ENCODE measurements at places on chromosomes 6 and 20.

DNA sequence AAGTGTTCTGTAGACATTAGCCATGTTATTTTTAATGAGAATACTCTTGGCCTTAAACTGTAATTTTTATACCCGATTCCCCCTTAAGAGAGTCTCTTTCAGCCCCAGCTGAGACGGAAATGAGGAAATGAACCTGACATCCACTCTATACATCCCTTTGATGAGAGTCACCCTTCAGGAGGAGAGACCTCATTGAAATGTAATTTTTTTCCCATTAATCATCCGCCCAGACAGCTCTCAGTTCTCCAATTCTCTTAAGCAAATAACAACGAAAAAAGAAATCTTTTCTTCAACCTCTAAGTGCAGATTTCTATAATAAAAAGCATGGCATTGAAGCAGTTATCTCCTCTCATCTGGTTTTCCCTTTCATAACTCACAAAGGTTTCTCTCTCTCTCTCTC, 243.8 kb upstream of the PMEPA1 start:
- DNase-seq: no peak

- peak; percentile 56 for DNase-seq
Measured at GRCh38 chr6:127515234-127515793, 3.8 kb downstream of the MTCL3 start.

DNA sequence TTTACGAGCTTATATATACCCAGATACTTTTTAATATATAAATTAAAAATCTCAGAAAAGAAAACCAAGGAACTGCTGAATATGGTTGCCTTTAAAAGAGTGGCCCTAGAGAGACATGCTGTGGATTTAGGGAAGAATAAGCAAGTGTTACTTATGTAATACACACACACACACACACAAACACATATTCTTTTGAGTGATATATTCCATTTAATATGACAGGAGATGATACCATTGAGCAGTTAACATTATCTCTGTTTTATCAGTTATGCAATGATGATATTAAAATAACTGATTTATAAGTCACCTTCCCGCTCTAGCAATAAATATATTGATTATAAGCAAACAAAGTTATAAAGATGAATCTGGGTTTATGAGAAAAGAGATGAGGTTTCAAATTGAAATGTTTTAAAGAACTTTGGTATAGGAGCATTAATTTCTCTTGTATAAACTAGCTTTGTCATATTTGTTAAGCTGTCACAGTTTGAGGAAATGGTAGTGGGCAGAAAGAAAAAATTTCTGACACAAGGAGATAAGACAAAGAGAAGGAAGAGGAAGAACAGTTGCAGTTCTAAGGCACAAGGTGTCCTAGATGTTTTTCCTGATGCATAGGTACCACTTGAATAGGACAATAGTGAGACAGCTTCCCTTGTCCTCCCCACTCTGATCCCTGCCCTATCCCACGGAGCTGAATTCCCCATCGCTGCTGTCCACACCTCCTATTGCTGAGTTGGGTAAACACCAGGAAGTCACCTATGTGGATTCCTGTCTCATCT, 26.4 kb downstream of the GPX5 start:
- DNase-seq: no peak

DNA sequence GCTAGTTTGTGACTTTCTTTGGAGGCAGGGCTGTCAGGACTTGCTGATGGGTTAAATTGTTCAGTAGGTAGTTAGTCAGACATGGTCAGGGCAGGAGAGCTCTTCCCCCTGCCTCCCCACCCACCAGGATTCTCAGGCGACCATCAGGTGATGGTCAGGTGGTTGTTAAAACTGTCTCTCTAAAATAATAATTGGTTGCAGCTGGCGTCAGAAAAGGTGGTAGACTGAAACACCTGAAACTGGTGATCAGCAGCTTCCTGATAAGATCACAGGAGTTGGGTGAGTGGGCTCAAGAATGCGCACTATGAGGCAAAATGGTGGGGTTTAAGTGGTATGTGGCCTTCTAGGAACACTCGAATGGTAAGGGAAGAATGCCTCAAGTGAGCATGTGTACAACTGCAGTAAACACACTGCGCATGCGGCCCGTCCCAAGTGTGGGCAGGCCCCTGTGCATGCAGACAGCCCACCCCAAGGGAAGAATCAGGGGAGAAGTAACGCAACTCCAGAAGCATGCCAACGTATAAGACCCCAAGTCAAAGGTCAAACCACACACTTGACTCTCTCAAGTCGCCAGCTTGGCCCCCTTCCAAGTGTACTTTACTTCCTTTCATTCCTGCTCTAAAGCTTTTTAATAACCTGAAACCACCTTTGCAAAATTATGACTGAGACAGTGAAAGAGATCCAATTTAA, 7.9 kb upstream of the BLCAP start:
- DNase-seq: no peak

- DNase-seq: no peak
Measured at GRCh38 chr6:38143191-38144150, 323.9 kb downstream of the ZFAND3 start.

DNA sequence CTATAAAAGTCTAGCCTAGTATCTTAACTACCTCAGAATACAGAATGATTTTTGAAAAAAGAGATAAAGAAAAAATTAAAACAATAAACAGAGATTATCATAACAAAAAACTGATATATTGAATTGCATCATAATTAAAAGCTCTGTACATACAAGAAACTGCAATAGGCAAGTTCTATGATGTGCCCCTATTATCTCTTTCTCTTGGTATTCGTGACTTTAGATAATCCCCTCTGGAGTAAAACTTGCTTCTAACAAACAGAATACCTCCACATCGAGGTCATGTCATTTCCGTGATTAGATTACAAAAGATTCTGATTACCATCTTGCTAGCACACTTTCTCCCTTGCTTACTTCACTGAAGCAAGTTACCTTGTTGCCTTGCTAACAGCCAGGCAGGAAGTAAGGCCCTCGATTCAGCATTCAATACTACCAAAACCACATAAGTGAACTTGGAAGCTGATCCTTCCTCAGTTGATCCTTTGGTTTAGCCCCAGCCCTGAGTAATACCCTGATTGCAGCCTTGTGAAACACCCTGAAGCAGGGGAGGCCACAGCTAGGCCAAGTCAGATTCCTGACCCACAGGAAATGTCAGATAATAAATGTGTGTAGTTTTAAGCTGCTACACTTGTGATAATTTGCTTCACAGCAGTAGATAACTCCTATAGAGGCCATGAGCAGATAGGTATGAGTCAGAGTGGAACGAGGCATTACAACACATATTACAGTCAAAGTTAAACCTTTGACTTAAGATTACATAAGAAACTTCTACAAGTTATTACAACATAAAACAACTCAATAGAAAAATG, 53.7 kb upstream of the TMX4 start:
- DNase-seq: no peak

GRCh38 chr6:132330759-132331158, 70.5 kb downstream of the MOXD1 start:
- no peak for DNase-seq

DNA sequence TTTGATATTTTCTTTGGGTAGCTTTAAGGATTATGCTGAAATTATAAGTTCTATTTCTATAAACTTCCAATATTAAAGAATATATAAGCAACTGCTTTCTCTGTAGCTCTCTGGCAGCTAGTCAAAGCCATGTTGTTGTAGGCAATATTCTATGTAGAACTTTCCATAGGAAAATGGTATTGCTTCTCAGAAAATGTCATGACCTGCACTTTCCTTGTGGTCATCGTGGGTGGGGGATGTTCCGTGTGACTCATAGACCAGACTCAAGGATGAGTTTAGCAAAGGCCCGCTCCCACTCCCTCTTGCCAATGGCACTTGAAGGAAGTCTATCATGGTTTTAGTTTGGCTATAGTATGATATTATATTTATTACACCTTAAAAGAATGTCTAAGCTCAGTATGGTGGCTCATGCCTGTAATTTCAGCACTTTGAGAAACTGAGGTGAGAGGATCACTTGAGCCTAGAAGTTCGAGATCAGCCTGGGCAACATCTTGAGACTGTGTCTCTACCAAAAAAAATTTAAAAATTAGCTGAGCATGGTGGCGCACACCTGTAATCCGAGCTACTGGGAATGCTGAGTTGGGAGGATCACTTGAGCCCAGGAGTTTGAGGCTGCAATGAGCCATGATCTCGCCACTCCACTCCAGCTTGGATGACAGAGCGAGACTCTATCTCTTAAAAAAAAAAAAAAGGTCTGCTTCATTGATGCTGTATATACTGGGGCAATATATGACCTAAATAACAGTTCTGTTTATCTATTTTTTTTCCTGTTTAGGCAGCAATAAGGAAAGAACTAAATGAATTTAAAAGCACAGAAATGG, 36.6 kb upstream of the LTV1 start:
- no peak for DNase-seq

- DNase-seq: no peak
Measured at GRCh38 chr20:61244213-61244612, 7.8 kb upstream of the CDH4 start.

DNA sequence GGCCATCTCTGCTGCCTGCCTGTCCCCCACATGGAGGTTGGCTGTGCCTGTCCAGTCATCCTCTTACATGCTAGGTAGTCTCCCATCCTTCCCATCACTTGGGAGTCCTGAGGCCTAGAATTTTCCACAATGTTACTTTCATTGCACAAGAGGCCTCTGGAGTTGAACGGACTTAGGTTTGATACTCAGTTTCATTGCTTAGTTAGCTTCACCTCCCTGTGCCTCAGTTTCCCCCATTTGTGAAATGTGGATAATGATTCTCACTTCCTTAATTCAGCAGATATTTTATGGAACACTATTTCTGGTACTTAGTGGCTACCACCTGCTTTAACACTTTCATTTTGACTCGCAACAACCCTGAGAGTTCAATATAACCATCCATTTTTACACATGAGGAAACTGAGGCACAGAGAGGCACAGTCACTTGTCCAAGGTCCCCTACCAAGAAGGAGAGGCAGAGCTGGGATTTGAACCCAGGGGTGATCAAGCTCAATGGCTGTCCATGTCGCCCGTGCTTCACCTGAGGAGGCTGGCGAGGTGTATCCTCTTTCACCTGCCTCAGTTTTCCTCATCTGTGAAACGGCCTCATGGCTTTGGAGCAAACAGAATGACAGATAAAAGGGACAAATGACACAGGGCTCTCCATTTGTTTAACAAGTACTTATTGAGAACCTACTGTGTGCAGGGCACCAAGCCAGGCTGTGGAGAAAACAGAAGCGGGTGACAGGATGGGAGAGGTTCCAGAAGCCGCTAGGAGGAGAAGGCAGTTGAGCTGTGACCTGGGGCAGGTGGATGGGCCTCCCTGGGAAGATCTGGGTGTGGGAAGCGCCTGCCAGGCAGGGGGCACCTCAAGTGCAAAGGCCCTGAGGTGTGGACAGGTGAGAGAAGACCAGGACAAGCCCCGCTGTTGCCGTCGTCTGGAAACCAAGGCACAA, 154.3 kb upstream of the PTPN1 start:
- DNase-seq: no peak

DNA sequence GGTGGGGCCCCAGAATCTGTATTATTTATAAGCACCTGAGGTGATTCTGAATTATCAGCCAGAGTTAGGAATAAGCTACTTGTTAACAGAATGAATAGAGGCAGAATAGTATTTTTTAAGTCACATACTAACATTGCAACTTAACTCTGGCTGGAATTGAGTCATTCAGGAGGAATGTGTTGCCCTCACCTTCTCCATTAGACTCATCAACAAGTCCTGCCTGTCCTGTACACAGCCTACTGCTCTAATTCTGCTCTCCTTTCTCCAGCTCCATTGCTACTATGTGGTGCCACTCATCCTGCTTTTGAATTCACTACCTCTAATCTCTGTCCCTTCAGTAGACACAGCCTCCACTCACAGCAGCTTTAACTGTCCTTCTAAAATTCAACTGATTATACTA, 669.4 kb downstream of the DHX35 start:
- DNase-seq: no peak

DNA sequence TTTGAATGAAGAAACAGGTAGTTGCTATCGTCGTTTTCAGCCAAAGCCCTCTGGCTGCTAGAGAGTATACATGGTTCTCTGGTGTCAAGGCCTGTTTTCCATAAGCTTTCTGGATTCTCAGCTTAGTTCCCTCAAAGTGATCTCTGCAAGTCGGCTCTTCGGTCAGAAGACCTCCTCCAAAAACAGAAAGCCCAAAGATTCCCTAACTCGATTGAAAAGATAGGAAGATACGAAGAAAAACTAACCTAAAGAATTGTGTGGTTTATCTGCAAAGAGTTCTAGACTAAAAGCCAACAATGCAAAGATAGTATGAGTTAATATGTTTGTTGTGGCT, 545 bp upstream of the ASCC3 start:
- DNase-seq: no peak

DNA sequence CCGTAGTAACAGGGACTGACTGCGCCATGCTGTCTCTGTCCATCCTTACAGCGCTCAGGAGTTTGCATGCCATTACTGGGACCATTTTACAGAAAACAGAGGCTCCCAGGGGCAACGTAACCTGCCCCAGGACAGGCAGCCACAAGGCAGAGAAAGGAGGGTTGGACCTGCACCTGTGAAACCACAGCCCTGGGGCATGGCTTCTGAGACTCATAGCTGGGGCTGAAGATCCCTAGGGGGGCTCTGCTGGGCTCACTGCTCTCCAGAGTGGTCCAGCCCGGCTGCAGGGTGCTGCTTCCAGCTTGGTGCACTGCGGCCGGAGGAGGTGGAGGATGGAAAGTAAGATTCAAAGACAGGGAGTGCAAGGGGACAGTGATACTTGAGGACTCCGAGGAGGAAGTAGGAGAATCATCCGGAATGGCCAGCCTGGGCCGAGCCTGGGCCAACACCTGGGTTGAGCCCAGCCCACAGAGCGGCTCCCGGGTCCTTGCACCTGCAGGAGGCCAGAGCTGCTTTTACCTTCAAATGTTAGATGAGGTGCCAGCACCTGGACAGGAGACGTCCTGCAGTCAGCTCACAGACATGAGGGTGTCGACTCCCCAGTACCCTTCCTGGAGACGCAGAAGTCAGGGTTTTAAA, 183.2 kb downstream of the CDH4 start:
- DNase-seq: no peak

DNA sequence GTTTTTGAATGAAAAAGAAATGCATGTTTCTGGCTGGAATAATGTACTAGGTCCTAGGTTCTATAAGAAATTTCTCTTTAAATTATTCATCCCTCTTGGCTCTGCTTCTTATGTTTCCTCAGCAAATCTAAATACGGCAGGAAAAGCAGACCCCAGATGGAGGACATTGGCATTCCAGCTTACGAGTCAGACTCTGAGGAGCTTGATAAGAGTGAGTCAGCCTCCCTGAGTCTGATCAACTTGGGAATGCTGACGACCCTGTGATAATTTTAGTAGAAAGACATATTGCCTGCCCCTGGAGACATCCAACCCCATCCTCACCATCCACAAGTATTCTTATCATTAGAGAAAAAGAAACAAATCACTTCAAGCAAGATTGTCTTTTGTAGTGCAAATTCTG, 509.7 kb upstream of the MARCKS start:
- DNase-seq: no peak

GRCh38 chr6:2503816-2504494, 246.8 kb downstream of the MYLK4 start:
- DNase-seq: no peak

GRCh38 chr20:24382331-24382730, 87.1 kb upstream of the SYNDIG1 start:
- no peak for DNase-seq

- no peak for DNase-seq
Measured at GRCh38 chr6:104640761-104641160, 219.0 kb downstream of the HACE1 start.

- DNase-seq: no peak
Measured at GRCh38 chr6:11656491-11656890, 118.9 kb downstream of the TMEM170B start.

All from nephron progenitor cell (in vitro differentiated cells).